Anterior cingulate cortex (tissue), 58 donors: ENCODE measurements at places on chromosomes 12 and 14.

DNA sequence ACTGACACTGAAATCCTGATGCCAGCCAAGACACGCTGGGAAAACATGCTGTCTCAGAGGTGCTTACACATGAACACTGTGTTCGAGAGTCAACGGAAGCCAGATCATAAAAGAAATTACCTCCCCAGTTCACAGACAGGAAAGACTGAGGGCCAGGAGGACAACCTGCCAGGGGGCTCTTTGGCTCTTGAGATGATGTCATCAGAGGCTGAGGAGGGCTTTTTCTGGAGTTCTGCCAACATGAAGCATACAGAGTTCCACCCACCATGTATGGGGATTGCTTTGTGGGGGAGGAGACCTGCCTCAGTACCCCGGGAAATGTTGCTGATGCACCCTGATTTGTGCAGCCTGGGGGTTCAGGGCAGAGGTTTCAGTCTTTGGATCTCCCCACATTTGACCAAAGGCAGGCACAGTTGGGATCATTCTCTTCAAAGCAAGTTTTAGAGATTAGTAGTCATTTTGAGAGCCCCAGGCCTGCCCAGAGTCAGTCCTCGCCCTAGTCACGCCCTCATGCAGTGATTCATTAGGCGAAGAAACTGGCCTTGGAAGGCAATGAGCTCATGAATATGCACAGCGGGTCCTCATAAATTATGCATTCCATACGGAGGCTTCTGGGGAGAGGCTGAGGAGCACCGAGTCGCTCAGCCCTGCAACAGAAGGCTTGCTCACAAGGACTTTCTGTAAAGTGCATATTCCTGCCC lies 34.9 kb upstream of the EML1 start:
- DNase-seq = no peak

- DNase-seq = no peak
Observed at GRCh38 chr12:124402248-124403066, 107.6 kb downstream of the RFLNA start.

- DNase-seq = no peak
Observed at GRCh38 chr12:79373896-79374499, 316.8 kb downstream of the PAWR start.

GRCh38 chr14:52706286-52706685 lies 714 bp upstream of the PSMC6 start:
- no peak for DNase-seq

GRCh38 chr12:19388131-19388549 lies 51.2 kb upstream of the AEBP2 start:
- no peak for DNase-seq

DNA sequence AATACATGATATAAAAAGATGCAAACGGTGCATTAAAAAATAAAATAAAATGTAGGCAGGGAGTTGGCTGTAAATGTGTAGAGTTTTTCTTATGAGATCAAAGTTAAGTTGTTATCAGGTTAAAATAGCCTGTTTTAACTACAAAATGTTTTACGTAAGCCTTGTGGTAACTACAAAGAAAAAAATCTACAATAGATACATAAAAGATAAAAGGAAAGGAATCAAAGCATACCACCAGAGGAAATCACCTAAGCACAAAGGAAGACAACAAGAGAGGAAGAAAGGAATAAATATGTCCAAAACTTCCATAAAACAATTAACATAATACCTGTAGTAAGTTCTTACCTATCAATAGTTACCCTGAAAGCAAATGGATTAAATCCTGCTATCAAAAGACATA lies 12.2 kb downstream of the NELL2 start:
- no peak for DNase-seq
